Sciatic nerve (tissue), 2 donors: ENCODE measurements at places on chromosomes 2 and 18.

GRCh38 chr2:236748801-236749200, 179.2 kb downstream of the ACKR3 start:
- DNase-seq = no peak

DNA sequence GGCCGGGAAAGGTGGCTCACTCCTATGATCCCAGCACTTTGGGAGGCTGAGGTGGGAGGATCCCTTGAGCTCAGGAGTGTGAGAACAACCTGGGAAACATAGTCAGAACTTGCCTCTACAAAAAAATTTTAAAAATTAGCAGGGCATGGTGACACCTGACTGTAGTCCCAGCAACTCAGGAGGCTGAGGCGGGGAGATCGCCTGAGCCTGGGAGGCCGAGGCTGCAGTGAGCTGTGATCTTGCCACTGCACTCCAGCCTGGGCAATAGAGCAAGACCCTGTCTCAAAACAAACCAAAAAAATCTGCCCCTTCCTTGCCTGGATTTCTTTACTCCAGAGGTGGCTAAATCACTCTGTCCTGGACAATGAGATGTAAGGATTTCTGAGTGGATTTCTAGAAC, 197.7 kb downstream of the NRP2 start:
- no peak for DNase-seq

DNA sequence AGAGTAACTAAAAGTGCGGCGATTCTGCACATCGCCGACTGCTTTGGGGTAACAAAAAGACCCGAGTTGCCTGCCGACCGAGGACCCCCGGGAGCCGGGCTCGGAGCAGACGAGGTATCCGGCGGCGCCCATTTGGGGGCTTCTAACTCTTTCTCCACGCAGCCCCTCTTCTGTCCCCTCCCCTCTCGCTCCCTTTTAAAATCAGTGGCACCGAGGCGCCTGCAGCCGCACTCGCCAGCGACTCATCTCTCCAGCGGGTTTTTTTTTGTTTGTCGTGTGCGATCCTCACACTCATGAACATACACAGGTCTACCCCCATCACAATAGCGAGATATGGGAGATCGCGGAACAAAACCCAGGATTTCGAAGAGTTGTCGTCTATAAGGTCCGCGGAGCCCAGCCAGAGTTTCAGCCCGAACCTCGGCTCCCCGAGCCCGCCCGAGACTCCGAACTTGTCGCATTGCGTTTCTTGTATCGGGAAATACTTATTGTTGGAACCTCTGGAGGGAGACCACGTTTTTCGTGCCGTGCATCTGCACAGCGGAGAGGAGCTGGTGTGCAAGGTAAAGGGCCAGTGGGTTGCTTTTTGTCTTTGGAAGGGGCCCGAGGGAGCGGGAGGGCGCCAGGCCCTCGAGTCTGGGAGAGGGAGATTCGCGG, 1.4 kb downstream of the TRIB2 start:
- DNase-seq = no peak

GRCh38 chr2:238688193-238689153, 159.4 kb upstream of the TWIST2 start:
- DNase-seq = no peak

DNA sequence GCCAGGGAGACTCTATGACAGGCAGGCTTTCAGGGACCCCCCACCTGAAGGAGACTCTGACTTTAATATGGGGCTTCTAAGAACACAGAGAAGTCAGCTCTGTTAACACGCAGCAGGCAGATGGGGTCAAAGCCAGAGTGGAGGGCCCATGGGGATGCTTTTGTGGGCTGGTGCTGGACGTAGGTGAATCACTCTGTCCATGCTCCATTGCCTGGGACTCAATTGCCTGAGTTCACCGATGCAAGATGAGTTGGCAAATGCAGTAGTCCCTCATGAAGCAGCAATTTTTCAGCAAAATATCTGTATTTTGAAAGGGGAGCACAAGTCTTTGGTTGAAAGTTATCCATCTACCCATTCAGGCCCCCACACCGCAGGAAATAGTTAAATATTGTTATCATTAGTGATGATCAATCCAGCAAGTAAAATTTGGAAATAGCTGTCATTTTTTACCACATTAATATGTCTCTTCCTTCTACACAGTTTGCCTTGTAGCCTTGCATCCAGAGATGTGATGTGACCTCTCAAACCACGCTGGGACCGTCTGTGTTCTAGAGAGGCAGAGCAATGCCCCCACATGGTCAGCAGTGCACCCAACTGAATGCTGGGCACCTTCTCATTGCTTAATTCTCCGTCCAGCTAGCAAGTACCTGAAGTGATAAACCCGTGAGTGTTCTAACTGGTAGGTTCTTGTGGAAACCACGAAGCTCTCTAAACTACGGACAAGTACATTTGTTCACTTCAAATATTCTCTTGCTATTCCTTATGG, 34.8 kb upstream of the FAM110C start:
- no peak for DNase-seq

- DNase-seq = no peak
These were observed 1138.4 kb downstream of the RPIA start for GRCh38 chr2:89829828-89830227.

GRCh38 chr18:8870528-8870927, 165.2 kb downstream of the MTCL1 start:
- DNase-seq = no peak

DNA sequence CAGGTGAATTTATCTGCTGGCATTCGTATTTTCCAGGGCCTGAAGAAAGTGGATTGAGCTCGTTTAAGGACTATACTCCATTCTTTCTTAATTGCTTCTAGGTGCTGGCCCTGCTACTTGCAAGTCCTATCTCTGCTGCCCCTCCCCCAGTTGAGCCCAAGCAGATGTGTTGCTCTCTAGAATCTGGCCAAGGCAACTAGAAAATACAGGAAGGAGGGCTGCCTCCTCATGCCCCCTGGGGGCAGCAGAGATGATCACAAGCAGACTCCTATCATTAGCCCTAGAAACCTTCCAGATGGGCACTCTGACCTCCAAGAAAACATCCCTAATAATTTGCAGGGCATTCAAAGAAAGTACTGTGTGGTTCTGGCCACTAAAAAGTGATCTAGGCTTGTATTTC, 72.5 kb upstream of the CYP26B1 start:
- DNase-seq = no peak

- DNase-seq = no peak
These were observed 216.9 kb upstream of the REV1 start for GRCh38 chr2:99706735-99707134.

- peak; percentile 41 for DNase-seq
These were observed 58.0 kb downstream of the FAM168B start for GRCh38 chr2:131035112-131035825.

DNA sequence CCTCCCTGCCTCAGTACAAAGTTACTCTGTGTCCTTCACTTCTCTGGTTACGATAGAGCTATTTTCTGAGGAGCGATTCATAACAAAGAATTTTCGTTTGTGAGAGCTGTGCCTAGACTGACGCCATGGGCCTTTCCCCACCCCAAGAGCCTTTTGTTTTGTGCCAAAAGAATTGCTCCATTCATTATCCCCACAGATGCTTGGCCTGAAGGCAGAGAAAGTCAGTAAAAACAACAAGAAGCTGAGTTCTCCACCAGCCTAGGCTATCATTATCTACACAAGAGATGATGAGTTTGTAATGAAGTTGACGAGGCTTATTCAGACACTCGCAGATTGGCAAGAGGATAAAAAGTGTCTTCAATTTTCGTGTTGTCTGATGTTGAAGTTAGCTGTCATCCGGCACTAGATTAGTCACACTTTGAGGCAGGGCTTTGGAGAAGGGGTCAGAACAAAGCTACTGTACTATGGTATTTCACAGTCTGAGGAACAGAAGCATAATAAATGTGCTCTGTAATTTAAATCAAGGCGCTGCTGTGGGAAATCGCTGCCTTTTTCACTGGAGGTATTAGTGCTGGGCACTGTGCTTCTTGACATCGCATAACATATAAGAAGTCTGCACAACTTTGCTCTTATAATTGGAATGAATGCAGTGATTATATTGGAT, 278.4 kb upstream of the FIGN start:
- DNase-seq = no peak

DNA sequence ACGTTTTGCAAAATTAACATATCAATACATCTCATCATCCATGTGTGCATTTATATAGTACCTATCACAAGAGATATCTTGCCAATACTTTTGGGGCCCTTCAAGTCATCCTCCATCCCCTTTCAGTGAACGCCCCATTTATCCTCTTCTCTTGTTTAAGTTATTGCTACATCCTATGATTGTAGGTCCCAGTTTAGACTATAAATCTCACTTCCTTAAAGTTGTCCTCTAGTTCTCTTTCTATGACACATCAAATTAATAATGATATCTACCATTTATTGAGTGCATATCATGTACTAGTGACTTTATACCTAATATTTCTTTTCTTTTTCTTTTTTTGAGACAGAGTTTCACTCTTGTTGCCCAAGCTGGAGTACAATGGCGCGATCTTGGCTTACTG, 28.8 kb upstream of the FBXO11 start:
- no peak for DNase-seq

- DNase-seq = no peak
These were observed 37.5 kb downstream of the ACVR1 start for GRCh38 chr2:157838442-157839161.

GRCh38 chr2:67013821-67014220, 383.3 kb upstream of the ETAA1 start:
- no peak for DNase-seq

GRCh38 chr2:152396051-152396511, 61.1 kb downstream of the FMNL2 start:
- no peak for DNase-seq

GRCh38 chr2:33583194-33583938, 15.7 kb downstream of the FAM98A start:
- no peak for DNase-seq

- DNase-seq = peak; percentile 91
These were observed at the start of gene DYNC1I2 for GRCh38 chr2:171687287-171688128. TSS of gene DYNC1I2 (plus strand) at chr2:171687469. CDS start at chr2:171690156, 2,687 bp downstream.

- no peak for DNase-seq
These were observed 51.4 kb upstream of the SPRED2 start for GRCh38 chr2:65483763-65484162.

DNA sequence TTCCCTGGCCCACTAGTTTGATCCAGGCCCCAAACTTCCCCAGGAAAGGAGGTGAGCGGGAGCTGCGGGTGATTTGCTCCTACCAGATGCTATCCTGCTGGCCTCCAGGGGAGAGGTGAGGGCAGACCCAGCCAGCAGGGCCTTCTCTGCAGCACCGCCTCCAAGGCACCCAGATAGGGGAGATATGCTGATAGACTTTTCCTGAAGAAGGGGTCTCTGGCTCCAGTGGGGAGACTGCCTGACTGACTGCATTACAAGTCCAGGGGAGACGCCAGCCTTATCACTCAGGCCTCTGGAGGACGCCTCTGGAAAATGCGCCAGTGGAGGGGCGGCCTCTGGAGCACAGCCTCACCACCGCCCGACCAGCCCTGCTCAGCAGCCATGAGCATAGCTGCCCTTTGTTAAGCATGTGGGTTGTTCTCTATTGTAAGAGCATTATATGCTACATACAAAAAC, 60.6 kb upstream of the SMAD7 start:
- peak; percentile 45 for DNase-seq

- no peak for DNase-seq
These were observed 428.0 kb downstream of the FBXO15 start for GRCh38 chr18:73719611-73720010.

DNA sequence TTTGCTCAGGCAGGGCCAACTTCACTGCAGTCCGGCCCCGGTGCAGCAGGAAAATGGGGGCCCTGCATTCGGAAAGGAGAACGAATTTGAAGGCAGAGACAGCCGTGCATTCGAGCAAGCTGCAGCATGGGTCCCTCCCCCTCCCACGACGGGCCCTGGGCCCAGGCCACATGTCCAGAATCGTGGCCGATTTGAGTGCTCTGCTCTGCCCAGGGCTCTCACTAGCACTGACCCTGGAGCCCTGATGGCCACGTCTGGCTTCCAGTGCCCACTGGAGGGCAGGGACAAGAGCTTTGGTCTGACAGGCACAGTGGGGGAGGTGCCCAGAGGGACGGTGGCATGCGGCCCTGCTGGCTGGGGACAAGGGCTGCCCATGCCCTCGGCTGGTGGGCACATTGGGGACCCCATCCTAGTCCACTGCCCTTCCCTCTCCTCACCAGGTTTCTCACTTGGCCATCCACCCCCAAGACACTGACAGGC, 14.4 kb upstream of the KLHL30 start:
- DNase-seq = no peak

- DNase-seq = no peak
These were observed 313.1 kb upstream of the SYT4 start for GRCh38 chr18:43590182-43590903.

GRCh38 chr2:105582952-105583660, 161.6 kb upstream of the NCK2 start:
- DNase-seq = no peak

- DNase-seq = no peak
These were observed 45.4 kb downstream of the EXOC6B start for GRCh38 chr2:72780477-72780876.

- DNase-seq = no peak
These were observed 11.6 kb upstream of the RBFA start for GRCh38 chr18:80022613-80023012.

GRCh38 chr18:58221060-58221725, 177.2 kb downstream of the NEDD4L start:
- DNase-seq = no peak

DNA sequence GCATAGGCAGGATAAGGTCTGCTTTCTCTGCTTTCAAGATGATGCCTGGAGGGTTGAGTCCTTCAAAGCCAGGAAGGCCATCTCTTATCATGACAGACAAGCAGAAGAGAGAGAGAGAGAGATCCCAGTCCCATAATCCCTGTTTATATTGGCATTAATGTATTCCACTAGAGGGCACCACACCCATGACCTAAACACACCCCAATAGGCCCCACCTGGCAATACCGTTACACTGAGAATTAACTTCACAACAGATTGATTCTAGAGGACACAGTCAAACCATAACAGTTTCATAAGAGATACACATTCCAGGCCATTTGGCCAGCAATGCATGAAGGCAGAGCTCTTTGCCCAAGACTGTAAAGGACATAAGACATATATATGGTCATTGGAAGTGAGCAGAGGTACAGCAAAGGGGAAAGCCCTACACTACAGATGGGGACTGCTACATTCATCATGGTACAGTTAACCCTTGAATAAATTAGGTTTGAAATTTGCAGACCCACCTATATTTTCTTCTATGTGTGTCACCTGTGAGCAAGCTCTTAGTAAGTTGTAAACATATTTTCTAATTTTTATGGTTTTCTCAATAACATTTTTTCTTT, 1516.1 kb downstream of the RPIA start:
- DNase-seq = no peak

GRCh38 chr2:121898483-121898882, 143.0 kb downstream of the TSN start:
- no peak for DNase-seq

DNA sequence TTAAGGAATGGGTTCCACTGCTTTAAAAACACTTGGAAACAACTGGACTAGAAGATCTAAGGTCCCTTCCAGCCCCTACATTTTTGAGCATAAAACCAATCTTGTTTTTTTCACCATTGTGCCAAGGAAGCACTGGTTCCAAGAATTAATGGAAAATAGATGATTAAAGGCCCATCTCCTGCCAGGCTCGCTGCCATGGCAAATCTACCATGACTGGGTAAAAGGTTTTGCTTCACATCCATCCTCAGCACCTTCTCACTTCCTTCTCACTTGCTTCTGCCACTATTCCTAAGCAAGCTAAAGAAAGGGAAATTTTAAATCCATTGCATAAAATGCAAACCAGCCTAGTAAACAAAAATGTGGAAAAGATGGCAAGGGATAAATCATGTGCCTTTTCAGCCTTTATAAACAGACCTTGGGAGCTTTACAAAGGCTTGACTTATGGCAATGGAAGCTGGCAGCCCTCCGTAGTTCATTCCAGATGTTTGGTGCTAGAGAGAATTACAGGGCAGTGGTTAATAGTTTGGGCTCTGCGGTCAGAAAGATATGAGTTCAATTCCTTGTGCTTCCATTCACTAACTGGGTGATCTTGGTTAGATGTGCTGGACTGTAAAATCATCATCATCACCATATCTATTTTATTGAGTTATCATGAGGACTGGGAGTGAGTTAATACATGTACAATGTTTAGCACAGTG, 27.0 kb upstream of the ST3GAL5 start:
- peak; percentile 22 for DNase-seq
